ENCODE measurements at places on chromosomes 2 and 18. TPM values are rescaled to one million over a fixed set of nuclear protein-coding genes. Genes with fewer than 3 reads are reported as not detected.

CTLA4 gene
- total RNA-seq, result not detected

BMP10 gene
- 0.27 TPM for total RNA-seq

DNA sequence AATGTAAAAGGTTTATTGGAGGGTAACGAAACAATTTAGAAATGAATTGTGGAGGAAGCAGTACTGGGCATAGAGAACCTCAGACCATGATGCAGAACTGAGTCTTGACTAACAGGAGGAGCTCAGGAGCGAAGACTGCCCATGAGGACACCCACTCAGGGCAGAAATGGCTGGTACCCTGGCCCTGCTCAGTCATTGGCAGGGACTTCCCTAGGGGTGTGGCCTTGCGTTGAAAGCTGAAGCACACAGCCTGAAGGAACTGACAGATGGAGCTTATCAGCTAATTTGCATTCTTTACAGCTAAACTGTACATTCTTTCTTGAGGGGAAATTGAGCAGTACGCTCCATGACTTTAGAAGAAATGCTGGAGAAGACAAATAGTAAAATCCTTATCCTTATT, 57.1 kb downstream of the PDK1 start:
- peak; percentile 37 for DNase-seq

GRCh38 chr2:159249990-159250715, 36.4 kb downstream of the WDSUB1 start:
- DNase-seq, result peak; percentile 47

- no peak for DNase-seq
Observed at GRCh38 chr2:12533337-12534005, 183.3 kb upstream of the TRIB2 start.

GPR35 gene
- 14.7 TPM for total RNA-seq

DNA sequence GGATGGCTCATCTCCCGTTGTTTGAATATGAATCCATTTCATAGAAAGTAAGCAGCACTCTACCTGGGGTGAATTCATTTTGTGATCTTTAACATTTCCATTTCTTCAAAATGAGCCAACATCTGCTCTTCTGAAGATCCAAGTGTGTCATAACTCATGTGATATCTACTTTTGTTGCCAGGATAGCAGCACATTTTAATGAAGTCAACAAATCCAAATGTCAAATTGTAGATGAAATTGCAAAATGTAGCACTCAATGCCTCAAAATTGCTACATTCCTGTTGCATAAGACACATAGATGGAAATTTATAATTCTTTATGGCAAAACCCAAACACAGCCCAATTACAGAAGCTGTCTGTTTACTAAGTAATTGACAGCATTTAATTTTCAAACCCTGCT, 360.7 kb downstream of the TMX3 start:
- no peak for DNase-seq

DNA sequence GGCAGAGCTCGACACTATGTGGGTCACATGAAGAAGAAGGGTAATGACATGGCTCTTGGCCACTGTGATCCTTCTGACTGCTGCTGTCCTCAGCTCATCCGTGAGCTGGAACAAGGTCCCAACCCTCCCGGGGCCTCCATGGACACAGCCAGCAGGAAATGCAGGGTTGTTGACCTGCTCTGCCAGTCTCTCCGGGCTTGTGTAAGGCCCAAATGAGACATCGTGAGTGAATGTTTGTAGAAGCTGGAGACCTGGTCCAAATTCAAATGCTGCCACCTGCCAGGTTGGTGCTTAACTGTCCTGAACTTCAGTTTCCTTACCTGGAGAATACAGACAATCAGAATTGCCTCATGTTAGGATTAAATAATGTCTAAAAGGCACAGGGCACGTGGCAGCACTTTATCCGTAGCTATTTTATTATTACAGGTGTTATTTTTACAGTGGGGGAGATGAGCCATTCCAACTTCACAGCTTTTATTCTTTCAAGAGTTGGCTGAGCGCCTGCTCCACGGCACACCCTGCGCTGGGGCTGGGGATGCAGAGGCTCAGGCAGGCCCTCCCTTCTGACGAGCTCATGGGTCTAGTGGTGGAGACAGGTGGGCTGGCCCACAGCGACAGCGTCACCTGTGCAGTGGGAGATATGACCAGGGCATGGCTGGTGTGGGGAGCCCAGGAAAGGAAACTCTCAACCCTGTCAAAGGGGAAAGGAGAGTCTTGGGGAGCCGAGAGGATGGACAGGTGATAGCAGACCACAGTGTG, 15.1 kb downstream of the ARHGEF4 start:
- DNase-seq, result no peak

GRCh38 chr2:43219383-43220228, 6.8 kb downstream of the ZFP36L2 start:
- peak; percentile 92 for DNase-seq

- no peak for DNase-seq
Observed at GRCh38 chr18:58960946-58961722, 96.5 kb downstream of the ZNF532 start.

DNA sequence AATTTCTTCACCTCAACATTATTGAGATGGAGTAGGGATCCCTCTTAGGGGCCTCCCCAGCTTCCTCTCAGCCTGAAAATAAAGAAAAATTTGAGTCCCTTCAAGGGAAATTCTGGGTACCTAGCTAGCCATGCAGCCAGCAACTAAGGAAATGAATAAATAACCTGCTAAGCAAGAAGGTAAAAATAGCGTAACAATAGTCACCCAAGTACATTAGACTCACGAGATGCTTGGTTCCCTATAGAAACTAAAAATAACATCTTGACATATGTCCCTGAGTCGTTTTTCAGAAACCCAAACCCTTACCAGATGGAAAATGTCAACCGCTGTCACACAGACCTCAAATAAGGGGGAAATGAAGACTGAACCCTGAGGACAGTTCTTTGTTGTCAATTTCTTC, 51.9 kb downstream of the CACNB4 start:
- DNase-seq, result no peak

MRPL30 gene
- 36.6 TPM for total RNA-seq

PDE1A gene
- 4.7 TPM for total RNA-seq

SAG gene
- total RNA-seq, result 0.47 TPM

DNA sequence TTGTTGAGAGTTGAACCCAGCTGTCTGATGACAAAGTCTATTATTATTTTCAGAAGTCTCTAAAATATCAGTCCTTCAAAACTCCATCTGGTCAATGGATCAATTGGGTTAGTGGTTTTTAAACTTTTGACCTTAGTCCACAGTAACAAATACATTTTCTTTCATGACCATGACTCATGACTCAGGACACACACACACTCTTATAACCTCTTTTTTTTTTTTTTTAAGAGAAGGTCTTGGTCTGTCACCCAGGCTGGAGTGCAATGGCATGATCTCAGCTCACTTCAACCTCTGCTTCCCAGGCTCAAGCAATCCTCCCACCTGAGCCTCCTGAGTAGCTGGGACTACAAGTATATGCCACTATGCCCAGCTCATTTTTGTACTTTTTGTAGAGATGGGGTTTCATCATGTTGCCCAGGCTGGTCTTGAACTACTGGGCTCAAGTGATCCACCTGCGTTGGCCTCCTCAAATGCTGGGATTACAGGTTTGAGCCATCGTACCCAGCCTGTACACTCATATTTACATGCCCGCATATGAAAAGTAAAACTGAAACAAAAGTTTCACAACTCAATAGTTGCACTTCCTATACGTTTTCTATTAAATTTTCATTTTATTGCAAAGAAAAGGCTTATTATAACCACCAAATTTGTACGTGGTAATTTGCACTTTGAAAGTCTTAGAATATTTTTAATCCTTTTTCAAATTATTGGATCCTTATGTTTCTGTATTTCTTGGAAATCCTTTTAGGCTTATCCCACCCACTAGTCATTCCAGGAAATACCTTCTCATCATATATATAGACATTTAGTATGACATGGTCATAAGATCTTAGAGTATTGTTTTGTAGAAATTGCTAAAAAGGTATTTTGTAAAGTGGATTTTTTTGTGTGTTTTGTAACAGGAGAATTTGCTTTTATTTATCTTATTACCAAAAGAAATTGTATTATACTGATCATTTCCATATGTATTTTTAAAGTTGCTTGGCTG, 199.0 kb downstream of the LPIN1 start:
- DNase-seq, result no peak

DNA sequence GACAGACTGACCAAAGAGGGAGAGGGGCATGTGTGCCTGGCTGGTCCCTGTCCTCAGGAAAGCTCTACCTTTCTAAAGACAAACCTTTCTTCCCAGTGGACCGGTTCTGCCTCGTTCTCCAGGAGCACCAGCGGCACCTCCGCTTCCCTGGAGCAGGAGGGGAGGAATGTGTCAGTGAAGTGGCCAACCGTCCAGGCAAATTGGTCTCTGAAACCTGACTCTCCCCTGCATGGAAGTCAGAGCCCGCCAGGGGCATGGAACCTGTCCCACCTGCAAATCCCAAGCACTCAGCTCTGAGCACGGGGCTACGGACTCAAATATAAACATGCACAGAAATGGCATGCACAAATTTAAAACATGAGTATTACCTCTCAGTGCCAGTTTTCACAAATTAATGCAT, 62.9 kb downstream of the COL6A3 start:
- no peak for DNase-seq

DNA sequence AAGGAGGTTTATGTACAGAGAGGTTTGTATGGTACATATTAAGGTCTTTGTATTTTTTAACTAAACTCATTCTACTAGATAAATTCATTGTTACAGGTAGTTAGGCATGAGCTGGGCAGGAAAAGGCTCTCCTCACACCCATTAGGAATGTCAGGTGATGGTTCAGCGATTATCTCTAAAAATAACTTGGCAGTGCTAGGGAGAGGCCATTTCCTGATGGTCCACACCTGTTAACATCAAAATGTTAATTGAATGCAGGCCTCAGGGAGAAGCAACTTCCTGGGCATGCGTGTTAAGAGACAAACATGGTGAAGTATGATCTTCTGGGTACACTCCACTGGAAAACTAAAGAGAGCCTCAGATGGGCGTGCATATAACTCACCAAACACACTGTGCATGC, 73.6 kb downstream of the ARL6IP6 start:
- DNase-seq, result no peak

DNA sequence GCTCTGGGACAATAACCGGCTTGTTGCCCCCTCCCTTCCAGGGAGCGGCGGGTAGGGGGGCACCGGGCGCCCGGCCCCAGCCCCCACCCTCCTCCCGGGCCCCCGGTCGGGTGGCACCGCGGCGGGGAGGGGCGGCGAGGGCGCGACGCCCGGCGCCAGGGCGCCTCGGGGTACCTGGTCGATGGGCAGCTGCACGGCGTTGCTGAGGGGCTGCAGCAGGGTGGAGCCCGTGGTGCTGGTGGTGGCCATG, 193 bp downstream of the MBOAT2 start:
- no peak for DNase-seq

- DNase-seq, result peak; percentile 59
Observed at GRCh38 chr2:188813857-188814256, 160.3 kb upstream of the COL3A1 start.

C2orf68 gene
- total RNA-seq, result 21.6 TPM

DNA sequence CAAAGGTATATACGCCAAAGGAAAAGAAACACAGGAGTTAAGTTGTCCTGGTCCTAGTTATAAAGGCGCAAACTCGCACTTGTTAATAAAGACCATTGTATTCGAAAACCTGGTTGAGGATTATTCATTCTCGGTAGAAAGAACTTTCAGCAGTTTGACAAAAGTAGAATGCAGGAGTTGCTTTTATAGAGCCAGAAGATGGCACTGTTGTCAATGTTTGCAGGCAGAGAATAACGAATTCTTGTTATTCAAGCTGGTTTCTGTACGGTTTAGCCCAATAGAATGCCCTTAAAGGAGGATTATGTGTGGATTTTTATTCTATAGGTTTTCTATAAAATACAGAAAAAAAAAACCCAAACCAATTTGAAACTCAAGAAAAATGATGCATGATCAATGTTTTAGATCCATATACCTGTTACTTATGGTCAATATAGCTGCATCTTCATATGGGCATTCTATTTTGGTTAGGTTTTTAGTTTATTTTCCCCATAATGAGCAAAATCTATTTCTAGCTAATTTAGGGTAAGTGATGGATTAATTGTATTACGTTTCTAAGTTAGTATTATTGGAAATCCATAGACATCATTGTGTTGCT, 510.3 kb downstream of the PLCL1 start:
- peak; percentile 68 for DNase-seq
